Suppressor macrophage treated with lipopolysaccharide for 4 hours (primary cell): ENCODE measurements at places on chromosomes 16 and 17.

- no peak for DNase-seq
These were observed 8.7 kb upstream of the ADAMTS18 start for GRCh38 chr16:77443357-77444146.

- no peak for DNase-seq
These were observed 29.8 kb downstream of the NXN start for GRCh38 chr17:949623-950303.

GRCh38 chr16:89009343-89010209, 32.6 kb upstream of the CBFA2T3 start:
- DNase-seq, result peak; percentile 35

- no peak for DNase-seq
These were observed 4.3 kb downstream of the CNTNAP1 start for GRCh38 chr17:42686520-42687128.

GRCh38 chr17:2899906-2900305, 103.7 kb downstream of the RAP1GAP2 start:
- no peak for DNase-seq

- no peak for DNase-seq
These were observed 17.8 kb downstream of the UBE2Z start for GRCh38 chr17:48925991-48926342.

DNA sequence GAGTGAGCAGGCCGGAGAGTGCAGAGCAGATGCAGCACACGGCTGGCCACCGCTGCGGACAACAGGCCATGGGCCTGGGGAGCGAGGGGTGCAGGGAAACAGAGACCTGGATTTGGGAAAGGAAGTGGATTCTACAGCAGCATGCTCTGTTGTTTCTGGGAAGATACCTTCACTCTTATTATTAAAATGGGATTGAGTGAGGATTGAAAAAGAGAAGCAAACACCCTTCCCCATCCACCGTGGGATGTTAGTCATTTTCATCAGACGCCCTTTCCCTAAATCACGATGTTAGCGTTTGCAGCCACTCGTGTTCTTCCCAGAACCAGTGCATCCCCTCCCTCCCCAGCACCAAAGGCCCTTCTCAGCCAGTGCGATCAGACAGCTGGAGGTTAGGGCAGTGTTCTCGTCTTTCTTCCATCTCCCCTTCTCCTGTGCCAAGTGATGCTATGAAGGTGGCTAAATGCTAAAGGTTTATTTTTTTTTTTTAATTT, 196.5 kb upstream of the CHMP6 start:
- DNase-seq, result no peak

DNA sequence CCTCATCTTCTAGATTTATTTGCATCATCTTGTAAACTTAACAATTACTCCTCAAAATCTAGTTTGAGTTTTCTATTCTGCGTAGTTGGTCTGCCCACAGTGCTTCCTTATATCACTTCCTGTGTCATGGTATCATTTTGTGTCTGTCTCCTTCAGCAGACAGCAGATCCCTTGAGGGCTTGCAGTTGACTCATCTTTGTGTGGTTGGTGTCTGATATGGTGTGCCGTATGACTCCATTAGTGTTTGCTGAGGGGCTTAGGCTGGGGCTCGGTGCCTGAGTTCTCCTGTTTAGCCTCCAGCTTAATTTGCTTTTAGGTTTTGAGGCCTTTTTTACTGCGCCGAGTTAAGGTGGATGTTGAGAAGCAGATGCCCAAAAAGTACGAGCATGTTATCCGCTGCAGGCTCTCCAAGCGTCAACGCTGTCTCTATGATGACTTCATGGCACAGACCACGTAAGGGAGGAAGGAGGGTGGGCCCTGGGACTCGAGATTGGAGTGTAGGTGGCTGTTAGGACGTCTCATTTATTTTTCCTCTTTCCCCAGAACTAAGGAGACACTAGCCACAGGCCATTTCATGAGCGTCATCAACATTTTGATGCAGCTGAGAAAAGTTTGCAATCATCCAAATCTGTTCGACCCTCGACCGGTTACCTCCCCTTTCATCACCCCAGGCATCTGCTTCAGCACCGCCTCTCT, 16.9 kb downstream of the SRCAP start:
- peak; percentile 88 for DNase-seq

DNA sequence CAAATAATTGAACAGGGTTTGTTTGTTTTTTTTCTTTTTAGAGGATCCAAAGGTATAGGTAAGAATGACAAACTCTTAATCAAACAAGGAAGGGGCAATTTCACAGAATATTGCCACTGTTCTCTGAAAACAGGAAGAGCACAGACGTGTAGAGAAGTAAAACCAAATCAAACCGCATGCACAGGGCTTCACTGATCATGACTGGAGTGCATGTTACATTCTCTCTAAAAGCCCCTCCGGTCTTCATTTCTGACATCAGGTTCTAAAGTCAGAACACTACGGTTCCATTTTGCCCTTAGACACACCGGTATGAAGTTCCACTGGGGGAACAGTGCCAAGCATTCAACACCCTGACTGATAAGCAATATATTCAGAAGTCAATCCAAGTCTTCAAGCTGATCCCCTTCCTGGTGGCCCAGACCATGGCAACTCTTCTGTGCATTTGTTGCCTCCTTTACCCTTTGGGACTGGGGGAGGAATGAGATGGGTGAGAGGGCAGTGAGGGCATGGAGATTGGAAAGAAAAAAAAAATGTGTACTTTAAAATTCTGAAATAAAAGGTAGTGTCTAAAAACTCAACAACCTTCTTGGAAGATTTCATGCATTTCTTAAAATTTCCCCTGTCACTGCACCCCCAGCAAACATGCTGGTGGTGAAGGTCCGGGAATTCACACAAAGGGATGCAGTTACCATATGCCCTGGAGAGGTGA, 1.4 kb downstream of the MMD start:
- DNase-seq, result peak; percentile 75

DNA sequence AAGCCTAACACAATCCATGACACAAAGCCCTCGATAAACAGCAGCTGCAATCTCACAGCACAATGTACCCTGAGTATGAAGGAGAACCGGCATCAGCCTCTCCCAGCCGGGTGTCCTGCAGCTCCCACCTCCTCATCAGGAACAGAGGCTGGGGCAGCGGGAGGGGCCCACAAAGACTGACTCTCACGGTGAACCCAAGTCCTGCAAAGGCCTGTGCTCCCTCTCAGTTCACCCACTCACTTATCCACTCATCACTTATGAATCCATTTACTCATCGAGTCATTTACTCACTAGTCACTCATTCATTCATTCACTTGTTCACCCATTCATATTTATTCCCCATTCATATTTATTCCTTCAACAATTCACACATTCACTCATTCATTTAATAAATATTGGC, 11.6 kb downstream of the ZNF423 start:
- DNase-seq, result no peak

DNA sequence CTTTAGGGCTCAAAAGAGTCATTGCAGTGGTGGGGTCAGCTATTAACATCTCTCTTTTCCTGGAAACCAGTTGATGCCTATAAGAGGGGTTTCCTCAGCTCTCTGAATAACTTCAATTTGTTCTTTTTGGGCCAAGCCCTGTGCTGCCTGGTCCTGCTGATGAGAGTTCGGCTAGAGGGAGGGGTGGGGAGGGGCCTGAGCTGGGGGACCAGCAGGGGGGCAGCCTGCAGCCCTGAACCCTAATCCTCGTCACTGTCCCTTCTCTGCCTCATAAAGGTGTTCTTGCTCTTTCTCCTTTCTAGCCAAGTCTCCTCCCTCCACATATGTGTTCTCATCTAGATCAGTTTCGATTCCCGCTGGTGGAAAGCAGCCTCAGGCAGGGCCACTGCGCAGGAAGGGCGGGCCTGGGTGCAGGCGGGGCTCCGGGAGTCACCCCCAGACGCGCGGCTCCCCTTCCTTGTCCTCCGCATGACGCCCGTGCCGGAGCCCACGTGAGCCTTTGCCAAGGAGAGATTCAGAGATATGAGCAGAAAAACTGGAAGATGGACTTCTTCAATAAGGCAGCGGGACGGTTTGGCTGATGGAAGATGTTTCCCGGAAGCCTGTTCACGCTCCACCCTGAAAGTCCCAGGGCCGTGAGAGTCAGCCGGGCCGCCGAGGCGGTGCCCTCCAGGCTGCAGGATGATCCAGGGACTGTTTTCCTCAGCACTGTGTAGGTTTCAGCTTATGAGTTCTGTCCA, 15.0 kb upstream of the RHOT1 start:
- peak; percentile 98 for DNase-seq

DNA sequence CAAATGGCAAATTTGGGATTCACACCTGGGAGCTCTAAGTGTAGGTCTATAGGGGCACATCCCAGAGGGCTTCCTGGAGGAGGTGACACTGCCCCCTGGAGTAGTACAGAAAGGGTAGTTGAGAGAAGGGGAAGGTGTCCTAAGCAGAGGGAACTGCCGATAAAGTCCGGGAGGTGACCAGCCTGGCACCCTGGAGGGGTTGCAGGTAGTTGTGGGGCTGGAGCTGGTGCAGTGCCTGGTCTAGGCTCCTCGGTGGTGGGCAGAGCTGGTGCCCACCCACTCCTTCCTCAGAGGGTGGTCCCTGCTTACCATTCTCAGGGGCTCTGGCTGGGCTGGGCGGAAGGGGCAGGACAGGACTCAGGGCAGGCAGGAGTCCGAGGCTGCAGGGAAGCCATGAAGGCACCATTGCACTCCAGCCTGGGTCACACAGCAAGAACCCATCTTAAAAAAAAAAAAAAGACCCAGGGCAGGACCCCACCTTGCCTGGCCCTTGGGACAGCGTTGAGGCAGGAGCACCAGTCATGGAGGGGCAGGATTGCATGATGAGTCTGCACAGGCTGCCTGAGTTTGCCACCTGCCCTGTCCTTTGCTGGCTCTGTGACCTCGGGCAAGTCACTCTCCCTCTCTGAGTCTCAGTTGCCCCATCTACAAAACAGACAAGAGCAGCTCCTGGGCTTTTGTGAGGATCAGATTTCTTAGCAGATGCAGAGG, 43.8 kb downstream of the LAT start:
- DNase-seq, result no peak

DNA sequence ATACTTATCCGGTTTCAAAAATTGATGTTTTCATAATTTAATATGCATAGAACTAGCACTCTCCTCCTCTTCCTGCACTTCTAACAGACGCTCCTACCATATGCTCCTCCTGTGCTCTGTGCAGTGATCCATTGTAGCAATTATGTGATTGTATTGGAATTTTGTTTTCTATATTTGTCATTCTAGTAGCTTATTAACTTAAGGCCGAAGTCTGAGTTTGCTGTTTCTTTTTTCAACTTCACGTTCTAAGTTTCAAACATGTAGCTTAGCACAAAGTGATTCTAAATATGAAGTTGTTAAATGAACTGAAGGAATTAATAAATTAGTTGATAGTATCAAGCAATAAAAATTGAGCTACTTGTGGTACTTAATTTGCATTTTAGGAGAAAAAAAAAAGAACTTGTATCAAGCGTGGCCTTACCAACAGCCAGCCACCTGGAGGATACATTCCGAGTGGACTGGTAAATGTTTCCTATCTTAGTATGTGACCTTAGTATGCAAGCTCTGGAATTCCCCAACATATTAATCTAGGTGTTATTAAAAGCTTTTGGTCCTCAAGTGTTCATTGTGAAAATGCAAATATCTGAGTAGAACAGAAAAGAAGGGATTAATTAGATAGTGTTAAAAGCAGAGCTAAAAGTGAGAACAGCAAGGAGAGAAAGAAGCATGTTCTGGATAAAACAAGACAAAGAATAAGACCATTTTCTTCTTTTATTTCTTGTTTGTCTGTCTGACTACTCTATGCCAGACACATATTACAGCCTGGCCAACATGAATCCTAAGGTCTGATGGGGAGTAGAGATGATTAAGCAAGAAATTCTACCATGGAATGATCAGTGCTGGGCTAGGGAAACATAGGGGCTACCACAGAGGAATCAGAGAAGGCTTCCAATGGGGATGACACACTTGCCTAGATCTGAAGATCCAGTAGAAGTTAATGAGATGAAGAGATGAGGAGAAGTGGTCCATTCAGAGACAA, 290.4 kb upstream of the MON1B start:
- DNase-seq, result no peak

GRCh38 chr16:54685682-54686081, 245.0 kb upstream of the IRX5 start:
- no peak for DNase-seq

- no peak for DNase-seq
These were observed 22.3 kb downstream of the CAPNS2 start for GRCh38 chr16:55588799-55589198.

DNA sequence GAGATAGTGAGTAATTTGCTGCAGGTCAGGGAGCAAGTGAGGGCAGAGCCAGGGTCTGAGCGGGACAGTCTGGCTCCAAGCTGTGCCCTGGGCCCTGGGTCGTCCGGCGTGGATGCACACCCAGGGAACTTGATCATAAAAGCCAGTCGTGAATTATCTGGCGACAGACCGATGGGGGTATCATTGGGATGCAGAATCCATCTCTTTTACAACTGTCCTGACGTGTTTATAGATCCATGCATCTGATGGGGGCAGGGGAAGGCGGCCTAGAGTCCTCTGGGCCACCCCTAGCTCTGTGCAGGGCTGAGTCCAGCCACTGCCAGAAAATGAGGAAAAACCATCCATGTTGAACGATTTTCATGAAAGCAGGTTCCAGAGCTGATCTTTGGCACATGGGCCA, 332.8 kb downstream of the C16orf95 start:
- no peak for DNase-seq

DNA sequence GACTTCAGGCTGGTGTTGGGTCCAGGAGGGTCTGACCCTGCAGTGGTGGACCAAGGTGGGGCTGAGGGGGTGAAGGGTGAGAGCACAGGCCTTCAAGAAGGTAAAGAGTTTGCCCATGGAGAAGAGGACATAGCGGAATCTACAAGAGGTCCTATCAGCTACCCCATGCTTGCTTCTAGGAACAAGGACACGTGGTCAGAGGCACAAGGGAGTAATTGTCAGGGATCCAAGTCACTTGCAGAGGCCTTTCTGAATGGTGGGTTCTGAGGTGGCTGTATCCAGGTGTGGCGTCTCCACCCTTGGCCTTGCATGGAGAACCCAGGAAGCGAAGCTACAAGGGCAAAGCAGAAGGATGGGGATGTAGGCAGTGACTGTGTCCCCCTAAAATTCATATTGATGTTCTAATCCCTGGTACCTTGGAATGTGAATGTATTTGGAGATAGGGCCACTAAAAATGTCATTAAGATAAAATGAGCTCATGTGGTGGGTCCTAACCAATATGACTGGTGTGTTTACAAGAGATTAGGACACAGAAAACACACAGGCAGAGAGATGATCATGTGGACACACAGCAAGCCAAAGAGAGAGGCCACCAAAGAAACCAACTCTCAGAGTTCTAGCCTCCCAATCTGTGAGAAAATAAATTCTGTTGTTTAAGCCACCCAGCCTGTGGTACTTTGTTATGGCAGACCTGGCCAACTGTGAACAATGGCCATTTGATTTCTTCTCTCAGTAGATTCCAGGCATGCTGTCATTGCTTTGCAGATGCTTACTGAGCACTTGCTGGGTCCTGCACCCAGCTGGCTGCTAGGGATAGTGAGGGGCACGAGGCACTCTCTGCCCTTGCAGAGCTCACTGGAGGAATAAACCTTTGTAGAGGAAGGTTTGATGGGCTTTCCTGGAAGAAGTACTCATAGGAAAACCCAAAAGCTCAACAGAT, 75.8 kb downstream of the UTP18 start:
- no peak for DNase-seq

- no peak for DNase-seq
These were observed 68.8 kb downstream of the LYRM1 start for GRCh38 chr16:20969386-20969785.
